Esophagus squamous epithelium (tissue), 5 donors: ENCODE measurements at places on chromosomes 1 and 21.

- DNase-seq: no peak
These were observed 138.3 kb upstream of the GALNT2 start for GRCh38 chr1:229928767-229929166.

- no peak for DNase-seq
These were observed 286.8 kb upstream of the PLD5 start for GRCh38 chr1:242811092-242811840.

DNA sequence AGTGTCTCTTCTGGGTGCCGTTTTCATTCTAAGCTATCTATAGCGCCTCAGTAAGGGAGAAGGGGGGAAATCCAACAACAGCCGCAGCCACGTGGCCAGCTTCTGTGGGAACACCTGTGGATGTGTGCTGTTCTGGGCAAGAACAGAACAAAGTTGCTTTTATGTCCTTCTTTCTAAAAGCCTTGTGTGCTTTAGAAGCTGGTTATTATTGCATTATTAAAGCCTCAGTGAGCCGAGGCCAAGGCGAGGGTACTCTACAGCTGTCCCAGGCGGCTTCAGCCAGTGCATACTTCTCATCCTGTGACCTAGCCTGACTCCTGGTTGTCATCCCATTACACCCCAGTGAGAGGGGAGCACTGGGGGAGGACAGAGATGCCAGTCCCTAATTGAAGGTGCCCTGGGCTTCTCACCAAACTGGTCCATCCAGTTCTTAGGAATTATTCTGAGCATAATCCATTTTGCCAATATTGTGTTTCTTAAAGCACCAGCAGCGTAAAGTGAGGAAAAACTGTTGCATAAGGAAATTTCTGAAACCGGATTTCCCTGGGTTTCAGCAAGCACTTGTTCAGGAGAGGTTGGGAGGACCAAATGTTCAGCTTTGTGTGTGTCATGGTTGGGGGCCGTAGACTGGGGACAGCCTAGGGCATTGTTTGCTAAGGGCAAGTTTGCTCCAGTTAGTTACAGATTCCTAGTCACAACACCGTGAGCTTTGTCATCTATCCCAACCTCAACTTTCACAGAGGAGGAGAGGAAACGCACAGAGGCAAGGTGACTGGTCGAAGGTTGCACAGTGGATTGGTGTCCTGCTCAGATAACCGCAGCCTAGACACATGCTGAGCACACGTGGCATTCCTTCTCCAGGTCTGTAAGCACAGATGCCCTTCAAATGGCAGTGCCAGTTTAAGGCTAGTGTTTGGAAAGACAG lies 61.0 kb upstream of the ATP1A1 start:
- no peak for DNase-seq

DNA sequence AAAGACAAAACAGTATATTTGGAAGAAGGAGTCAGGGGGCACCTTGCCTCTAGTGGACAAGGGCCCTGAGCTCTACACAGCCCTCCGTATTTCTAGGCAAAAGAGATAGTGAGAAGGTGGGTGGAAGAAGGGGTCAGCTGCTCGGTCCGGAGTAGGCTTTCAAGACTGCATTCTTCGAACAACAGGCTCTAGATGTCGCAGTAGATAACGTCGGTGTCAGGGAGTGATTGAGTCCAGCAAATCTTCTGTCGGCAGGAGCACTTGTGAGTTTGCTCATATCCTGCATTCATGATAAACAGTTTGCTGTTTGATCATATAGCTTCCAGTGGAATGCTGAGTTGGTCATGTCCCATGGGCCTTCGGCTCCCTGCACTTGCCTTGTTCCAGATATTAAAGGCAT lies 36.8 kb downstream of the DIPK1A start:
- DNase-seq: no peak

DNA sequence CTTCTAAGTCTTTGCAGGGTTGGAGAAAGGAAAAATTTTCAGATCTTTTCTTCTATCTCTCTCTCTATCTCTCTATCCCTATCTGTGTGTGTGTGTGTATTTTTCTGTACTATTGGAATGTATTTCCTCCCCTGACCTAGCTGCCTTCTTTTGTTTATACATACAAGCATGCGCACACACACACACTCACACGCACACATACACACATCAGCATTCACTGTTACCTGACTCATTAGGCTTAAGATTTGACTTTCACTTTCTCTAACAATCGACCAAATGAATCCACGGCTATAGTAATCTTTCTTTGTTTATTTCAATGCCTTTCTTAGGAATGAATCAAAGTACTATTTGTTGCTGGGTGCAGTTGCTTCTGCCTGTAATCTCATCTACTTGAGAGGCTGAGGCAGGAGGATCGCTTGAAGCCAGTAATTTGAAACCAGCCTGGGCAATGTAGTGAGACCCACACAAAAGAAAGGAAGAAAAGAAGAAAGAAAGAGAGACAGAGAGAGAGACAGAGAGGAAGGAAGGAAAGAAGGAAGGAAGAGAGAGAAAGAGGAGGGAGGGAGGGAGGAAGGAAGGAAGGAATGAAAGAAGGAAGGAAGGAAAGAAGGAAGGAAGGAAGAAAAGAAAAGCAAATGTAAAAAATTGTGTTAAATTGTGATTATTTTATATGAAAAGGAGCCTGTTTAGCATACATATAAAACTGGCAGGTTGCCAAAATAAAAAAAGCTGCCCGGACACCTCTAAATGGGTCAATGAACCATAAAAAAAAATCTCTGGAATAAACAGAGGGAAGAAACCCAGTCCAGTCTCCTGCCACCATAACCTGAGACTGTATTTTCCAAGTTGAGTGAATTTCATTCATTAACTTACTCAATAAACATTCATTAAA lies 206.8 kb downstream of the ZNF326 start:
- DNase-seq: no peak

- DNase-seq: no peak
These were observed 12.3 kb downstream of the SERTAD4 start for GRCh38 chr1:210244746-210245367.

GRCh38 chr1:202250982-202251381 lies 57.4 kb downstream of the LGR6 start:
- DNase-seq: no peak

GRCh38 chr1:54249819-54250435 lies 50.0 kb downstream of the MRPL37 start:
- no peak for DNase-seq

DNA sequence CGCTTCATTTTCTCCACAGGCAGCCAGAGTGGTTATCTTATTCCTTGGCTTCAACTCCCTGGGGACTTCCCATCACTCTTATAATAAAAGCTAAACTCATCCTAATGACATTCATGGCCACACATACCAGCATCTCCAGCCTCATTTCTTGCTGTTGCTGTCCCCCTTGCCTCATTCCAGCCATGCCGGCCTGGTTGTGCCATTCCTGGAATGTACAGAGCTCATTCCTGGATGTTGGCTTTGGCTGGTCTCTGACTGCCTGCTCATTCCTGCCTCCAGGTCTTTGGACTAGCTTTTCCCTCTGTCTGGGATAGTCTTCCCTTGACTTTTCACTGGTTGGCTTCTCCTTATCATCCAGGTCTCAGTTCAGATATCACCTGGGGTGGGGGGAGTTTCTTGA lies 2.4 kb upstream of the PEF1 start:
- DNase-seq: no peak

DNA sequence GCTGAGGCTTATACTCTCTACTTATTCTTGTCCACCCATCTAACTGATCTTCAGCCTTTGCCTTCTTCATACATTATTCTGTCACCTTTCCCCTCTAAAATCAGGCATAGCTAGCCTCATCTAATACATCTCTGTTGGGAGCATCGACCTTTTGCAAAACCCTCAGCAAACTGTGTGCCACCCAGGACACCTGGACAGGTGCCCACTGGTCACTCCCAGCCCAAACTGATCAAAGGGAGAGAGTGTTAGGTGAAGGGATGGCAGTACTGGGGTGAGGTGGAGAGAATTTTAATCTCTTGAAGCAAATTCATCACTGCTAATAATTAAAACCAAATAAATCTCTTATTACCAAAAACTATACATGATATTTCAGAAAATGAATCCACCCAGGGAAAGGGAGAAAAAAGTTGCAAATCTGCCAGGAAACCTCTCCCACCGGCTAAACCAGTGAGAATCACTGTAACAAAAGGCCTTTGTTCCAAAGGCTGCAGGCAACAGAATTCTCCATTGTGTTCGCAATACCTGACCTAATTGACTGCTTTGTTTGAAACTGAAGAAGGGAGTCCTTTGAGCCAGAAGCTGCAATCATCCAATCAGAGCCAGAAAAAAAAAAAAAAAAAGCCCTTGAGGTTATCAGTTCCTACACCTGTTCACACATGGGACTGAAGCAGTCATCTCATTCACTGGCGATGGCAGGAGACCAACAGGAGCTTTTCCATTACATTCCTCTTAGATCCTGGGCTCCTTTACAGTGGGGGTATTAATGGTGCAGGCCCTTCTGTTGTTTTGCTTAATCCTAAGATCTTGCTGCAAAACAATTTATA lies 172.6 kb downstream of the APP start:
- DNase-seq: no peak

DNA sequence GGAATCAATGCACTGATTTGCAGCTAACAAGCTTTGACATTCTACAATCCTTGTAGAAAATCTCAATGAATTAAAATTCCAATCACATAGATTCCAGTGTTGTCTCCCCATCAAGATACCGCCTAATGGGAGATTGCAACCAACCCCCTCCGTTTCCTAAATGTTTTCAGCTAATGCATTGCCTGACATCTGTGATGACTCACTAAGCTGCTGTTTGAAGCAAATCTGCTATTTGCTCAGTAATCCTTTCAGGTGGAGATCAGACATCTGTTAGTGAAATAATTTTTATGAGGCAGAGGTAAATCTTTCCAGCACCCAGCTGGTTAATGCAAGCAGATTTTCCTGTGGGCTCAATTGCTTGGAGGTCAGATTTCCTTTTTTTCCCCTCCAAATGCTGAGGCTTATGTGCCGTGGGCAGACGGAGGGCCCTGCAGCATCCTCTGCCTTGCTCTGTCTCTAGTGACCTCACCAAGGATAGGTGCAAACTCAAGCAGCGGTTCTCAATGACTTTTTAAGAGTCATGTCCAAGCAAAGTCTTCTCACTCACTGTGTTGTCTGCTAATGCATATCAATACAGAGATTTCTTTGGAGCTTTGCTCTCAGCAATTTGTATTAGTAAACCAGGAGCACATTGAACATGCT lies 91.1 kb upstream of the RAB3GAP2 start:
- DNase-seq: no peak

DNA sequence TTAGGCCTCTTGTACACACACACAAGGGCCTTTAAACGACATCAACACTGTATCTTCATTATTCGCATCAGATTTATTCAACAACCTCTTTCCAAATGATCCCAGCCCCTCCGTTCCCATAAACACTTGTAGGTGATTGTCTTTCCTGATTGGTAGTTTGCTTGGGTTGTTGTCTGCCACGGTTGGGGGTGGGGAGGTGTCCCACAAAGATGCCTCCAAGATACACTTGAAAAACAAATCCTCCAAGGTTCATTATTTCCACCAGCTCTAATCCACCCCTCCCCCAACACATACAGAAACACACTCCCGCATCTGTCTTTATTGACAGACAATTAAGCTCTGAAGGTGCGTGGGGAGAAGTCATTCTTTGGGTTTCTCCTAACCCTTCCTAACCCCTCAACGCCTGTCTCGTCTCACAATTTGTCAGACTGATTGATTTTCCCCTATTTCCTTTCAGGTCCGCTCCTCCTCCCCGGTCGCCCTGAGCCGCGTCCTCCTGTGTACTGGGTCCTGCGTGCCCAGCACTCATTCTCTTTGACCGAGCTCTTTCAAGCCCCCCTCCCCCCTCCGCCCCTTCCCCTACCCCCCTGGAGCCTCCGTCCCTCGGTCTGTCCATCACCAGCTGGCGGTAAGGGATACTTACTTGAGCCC lies 1.4 kb downstream of the WDR26 start:
- no peak for DNase-seq
